ENCODE measurements at places on chromosomes 7 and 10.

GRCh38 chr10:14584661-14585060, 190.0 kb downstream of the FAM107B start:
- no peak for DNase-seq

- DNase-seq: no peak
Measured at GRCh38 chr10:70145166-70145665, 1.3 kb downstream of the TYSND1 start.

GRCh38 chr7:42770114-42770513, 141.8 kb downstream of the C7orf25 start:
- no peak for DNase-seq

DNA sequence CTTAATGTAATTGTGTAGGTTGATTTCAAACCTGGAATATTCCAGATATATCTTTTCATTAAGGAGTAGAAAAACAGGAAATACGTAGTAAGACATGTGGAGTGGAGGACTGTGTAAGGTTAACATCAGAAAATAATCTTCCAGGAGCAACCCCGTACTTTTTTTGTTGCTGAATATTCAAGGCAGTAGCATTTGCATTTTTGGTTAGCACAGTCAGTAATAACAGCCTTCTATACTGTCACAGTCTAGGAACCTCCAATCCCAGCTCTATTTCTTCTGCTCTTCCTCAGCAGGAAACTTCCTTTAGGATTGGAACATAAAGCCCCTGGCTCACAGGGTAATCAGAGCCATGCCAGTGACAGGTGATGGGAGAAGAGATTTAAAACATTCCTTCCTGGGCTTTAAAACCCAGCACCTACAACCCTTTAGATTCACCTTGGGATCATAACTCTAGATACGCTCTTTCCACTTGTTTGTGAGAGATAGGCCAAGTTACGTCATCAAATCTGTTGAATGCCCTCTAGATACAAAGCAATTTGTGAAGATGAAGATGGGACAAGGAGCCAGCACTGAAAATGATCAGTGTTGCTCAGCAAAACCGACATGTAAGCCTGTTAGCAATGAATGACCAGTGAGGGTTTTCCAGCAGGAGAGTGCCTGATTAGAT, 248.5 kb upstream of the NPY start:
- no peak for DNase-seq

GRCh38 chr7:12436896-12437535, 33.4 kb upstream of the VWDE start:
- DNase-seq: no peak

DNA sequence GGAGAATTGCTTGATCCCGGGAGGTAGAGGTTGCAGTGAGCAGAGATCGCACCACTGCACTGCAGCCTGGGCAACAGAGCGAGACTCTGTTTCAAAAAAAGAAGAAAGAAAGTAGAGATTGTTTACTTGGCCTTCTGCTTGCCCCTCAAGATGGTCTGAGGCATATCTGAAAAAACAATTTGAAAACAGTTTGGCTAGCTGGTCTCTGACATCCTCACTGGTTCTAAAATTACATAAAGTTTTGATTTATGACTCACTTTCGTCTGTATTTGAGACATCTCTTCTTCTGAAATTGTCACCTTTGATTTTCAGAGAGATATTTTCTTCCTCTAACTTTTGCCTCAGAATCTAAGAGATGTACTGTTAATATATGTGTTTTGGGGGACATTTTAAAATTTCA, 49.6 kb upstream of the HELLS start:
- no peak for DNase-seq

DNA sequence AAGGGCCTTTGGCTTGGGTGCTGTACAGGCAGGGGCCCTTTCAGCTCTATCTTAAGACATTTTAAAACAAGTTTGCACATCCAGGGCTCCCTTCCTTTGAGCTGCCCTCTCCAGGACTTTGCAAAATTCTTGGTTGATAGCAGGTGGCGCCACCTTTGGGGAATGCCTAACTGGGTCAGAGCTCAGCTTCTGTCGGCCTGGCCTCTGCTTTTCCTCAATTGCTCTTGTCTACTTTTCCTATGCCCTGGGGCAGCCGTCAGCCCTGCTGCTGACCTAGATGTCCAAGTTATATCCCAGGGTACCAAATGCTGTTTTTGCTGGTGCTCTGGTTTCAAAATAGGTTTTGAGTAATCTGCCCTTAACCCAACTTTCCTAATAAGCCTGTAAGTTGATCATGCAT, 65.8 kb downstream of the APBB1IP start:
- no peak for DNase-seq

DNA sequence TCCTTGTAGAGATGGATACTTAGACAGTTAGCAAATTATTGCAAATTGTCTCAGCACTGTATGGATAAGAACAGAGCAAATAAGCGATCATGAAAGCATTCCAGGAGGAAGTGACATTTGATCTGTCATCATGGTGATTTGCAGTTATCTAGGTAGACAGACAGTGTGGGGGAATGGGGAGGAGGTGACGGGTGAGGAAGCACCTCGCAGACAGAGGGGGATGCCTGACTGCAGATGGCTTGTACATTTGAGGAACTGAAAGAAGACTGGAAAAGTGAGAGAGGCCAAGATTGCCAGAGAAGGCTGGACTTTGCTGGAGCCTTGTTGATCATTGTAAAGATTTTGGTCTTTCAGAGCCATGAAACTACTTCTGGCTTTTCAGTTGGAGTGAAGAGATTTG, 318.2 kb upstream of the CELF2 start:
- DNase-seq: no peak

DNA sequence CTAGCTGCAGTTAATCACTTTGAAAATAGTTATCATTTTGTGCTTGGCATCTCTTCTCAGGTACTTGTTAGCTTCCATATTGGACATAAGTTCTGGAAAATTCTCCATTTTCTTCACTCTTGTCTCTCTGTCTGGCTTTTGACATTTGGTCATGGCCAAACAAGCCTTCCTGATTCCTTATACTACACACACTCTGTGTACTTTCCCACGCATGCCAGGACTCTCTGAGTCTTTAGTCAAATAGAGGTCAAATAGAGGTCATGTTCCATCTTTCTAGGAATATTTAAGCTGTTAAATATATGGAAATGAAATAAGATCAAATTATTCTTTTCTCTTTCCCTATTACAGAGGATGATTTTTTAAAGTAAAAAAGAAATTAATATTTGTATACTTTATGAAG, 235.5 kb upstream of the PLXDC2 start:
- no peak for DNase-seq

GRCh38 chr7:102304668-102305067, 18.0 kb downstream of the SH2B2 start:
- DNase-seq: no peak

DNA sequence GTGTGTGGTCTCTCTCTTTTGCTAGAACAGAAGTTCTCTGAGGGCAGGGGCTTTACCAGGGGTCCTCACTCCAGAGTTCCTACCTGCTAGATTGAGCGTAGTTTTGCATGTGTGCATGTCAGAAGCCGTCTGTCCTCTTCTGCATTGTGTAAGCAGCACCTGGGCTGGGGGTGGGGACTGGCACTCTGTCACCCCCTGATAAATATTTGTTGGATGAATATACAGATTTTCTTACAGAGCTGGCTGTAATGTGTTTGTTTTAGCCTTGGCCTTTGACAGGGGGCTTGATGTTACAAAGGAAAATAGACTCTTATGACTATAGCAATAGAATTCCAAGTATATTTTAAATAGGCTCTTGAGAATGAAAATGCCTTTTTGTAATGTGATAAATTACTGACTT, 46.6 kb downstream of the WDR37 start:
- DNase-seq: no peak

DNA sequence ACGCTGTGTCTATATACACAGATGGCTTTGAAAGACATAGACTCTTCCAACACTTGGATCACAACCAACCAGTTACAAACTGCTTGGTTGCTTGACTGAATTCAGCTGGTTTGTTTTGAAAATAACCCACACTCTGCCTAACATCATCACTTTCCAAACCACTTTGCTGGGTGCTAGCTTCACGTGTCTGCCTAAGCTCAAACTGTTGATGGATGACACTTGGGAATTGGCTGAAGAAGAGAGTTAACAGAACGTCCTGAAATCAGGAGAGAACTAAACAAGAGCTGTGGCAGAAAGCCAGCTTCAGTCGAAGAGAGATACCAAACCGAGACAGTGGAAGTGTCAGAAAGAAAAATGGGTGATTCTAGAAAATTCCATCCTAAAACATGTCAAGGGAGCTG, 420.8 kb upstream of the AUTS2 start:
- no peak for DNase-seq

GRCh38 chr7:45106-46090, 147.0 kb upstream of the FAM20C start:
- no peak for DNase-seq

DNA sequence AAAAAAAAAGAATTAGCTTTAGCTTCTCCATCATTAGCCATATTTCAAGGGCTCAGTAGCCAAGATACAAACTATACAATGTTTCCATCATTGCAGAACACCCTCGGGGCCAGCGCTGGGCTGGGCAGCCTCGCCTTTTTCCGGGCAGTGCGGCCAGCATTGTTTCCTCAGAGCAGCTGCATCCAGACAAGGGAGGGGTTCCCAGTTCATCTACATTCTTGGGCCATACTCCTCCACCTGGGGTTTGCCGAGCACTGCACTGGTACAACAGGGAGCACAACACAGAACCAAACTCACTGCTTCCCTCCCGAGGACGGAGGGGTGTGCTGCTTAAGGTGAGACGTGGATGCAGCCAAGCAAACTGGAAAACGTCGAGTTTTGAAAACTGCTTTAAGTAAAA, 2.4 kb upstream of the PKD1L1 start:
- no peak for DNase-seq

DNA sequence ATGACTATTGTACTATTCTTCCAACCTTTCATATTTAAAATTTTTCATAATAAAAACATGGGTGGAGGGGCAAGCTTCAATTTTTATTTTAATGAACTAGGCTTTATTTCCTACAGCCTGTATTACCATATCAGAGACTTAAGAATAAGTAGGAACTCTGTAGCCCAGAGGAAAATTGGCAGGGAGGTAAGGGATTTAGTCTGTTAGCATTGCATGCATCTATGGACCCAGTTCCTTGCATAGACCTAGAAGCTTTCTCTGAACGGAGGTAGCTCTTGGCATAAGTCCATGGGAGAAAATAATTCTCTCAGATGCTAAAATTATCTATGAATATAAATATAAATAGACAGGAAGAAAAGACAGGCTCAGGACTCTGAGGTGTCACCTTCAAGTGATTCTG, 31.4 kb upstream of the CCDC6 start:
- DNase-seq: no peak

All from right forelimb (tissue), 1 donor.